ENCODE measurements at places on chromosomes 4 and X.

GRCh38 chrX:108494406-108495090, 54.9 kb downstream of the COL4A5 start:
- DNase-seq = no peak

DNA sequence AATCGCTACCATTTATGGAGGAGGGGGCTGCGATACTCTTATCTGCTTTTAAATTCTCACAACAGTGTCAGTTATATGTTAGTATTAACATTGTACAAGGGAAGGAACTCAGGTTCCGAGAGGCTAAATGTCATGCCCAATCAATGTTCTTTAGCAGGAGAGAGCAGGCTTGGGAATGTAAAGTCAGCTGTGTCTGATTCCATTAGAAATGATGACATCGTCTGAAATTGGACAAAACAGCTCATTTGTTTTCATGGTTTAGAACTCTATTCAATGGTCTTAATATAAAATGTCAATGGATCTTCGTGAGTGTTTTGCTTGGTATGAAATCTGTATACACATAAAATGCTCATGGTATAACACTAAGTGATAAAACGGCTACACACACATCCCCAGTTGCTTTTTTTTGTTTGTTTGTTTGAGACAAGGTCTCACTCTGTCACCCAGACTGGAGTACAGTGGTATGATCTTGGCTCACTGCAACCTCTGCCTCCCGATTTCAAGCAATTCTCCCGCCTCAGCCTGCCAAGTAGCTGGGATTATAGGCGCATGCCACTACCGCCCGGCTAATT, 11.9 kb upstream of the SH3KBP1 start:
- no peak for DNase-seq

DNA sequence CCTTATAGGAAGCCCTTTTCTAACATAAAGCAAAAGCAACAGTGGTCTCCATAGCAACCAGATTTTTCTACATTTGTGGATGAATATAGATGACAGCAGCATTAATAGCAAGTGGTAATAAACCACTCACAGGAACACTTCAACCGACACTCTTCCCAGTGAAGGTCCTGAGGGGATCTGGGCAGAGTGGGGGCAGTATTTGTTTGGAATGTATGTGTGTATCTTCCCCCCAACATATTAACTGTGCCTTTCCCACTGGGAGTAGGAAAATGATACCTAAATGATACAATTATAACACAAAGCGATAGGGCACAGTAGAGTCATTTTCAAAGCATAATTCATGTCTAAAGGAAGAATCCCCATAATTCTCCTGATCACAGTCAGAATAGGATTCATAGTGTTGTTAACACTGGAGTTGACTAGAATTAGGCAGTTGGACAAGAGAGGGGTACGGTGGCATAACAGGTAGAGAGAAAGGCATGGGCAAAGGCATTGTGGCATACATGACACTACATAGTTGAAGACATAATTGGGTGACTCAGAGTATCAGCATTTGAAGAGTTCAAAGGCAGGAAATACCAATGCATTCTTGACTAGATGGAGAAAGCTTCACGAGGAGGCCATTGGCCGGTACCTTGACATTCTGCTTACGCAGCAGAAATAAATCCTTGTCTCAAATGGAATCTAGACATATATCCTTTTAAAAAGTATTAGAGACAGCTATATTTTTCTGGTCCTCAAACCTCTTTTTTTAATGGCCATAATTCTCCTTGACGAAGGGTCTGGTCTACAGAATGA, 15.2 kb downstream of the CAPN6 start:
- DNase-seq = no peak

GRCh38 chr4:122005064-122005755, 53.4 kb upstream of the TRPC3 start:
- DNase-seq = peak; percentile 84

DNA sequence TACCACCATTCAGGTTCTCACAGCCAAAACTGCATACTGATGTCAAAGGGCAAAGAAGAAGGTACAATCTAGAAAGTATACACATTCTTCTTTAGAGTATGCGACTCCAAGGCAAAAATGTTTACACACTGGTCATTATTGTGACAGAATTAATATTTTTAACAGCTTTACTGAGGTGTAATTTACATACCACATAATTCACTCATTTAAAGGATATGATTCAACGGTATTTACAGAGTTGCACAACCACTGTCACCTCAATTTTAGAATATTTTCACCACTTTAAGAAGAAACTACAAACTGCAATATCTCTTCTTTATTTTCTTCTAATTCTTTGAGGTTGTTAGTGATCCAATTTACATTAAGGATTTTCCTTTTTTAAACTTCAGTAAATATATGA, 325.4 kb upstream of the SMIM31 start:
- no peak for DNase-seq

DNA sequence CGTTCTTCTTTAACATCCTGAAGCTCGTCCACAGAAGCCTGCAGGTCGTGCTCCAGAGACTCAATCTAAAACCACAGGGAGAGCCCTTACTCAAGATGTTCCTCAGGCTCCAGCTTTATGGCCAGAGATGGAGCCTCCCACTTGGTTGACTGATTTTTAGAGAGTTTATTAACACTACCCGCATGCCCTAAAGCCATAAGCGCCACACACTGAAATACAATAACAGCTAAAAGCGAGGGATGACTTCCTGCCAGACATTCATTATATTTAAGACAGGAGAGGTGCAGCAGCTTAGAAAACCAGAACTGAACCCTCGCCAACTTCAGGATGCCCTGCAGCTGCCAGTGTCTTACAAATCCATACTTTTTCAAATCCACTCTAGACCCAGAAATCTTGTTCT, 42.0 kb downstream of the SOD3 start:
- DNase-seq = no peak

DNA sequence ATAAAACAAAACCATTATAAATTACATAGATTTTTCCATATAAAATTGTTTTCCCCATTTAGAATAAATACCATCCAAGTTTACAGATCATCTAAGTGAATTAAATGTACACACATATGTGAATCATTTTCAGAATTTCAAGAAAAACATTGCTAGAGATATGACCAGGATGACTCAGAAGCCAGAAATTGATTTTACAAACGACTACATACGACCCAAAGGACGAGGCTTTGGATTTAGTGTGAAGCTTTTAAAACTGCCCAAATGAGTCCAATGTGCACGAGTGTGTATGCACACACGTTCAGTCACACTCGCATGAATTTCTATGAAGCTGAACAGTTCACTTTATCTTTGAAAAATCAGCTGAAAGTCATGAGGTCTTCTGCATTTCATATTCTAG, 37.9 kb downstream of the MFAP3L start:
- no peak for DNase-seq

DNA sequence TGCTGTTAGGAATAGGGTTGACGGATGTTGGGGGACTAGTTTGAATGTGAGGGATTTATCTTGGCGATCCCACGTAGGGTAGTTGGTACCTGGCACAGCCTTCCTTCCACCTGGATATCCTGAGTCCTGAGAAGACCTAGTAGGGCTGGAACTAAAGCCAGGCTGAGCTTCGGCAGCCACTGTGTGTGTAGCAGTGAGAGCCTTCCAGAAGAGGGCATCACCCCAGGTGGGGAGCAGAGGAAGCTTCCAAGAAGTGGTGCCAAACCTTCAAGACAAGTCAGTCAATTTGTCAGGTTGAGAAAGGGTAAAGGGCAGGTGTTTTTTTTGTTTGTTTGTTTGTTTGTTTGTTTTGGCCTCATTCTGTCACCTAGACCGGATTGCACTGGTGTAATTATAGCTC, 1.2 kb upstream of the FGFBP2 start:
- DNase-seq = no peak

DNA sequence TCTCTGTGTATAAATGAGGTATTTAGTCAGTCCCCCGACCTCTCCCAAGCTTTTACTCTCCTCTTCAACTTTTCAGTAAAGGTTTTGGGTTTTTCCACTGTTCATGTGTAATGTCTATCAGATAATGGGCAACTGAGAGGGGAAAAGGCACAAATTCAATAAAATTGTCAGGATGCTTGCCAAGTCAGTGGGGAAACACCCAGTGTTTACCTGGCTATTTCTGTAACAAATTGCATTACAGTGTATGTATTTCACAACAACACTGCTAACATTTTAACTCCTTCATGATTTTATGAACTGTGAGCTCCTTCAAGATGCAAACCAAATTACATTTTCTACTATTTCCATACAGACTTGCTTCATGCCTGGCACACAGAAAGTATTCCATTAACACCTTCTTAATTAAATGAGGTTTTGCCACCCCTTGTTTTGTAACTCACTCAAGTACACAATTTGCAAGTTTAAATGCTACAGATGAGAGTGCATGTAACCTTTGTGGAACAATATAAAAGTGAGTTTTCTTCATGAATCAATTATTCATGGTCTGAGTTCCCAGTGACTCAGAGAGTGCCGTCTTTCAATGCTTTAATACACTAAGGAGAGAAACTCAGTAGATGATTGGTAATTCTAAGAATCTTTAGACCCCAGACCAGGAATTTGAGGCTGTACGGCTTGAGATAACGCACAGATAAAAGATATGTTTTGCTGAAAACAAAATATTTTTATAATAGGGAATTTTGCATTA, 149.8 kb upstream of the TLL1 start:
- DNase-seq = peak; percentile 64

GRCh38 chr4:79598801-79599200, 190.8 kb upstream of the GK2 start:
- no peak for DNase-seq

GRCh38 chr4:37008199-37008598, 236.3 kb upstream of the NWD2 start:
- DNase-seq = no peak

DNA sequence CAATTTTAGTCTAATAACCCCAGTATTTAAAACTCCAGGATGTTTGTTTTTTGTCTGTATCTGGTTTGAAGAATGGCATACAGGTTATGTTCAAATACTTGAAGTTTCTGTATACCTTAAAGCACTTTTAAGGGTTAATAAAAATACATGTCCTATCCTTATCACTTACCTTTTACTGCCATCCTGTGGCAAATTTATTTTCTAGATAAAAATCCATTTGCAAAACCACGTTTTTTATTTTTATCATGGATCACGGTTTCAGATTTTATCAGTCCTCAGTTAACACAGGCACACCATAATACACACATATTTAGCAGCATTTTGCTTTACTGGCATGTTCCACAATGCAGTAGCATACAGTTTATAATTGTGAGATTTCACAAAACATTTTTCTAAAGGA, 113.3 kb upstream of the H2AZ1 start:
- no peak for DNase-seq

DNA sequence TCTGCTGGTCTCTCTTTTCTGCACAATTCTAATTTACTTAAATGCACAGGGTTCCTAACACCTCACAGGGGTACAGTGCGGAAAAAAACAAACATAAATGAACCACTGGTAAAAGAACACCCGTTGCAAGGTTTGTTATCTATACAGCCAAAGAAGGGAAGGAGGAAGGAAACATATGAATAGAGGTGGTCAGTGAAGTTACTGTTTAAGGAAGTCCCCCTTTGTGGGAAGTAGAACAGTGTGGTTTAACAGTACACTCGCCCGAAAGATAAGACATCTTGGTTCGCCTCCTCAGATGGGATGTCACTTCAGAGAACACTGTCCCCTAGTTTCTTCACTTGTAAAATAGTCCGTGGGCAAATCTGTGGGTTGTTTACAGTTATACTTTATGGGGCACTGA, 57.5 kb downstream of the TEC start:
- no peak for DNase-seq

- DNase-seq = no peak
Measured at GRCh38 chr4:30002341-30002740, 717.8 kb upstream of the PCDH7 start.

GRCh38 chr4:123229286-123229685, 167.3 kb upstream of the SPRY1 start:
- DNase-seq = no peak

- no peak for DNase-seq
Measured at GRCh38 chr4:135994360-135994759, 1537.9 kb downstream of the PCDH18 start.
